ENCODE measurements at places on chromosomes 2 and 18. TPM values are rescaled to one million over a fixed set of nuclear protein-coding genes. Genes with fewer than 3 reads are reported as not detected.

- DNase-seq: no peak
These were observed 43.7 kb upstream of the CAB39 start for GRCh38 chr2:230668939-230669303.

GRCh38 chr18:58058720-58059119 is 14.7 kb downstream of the NEDD4L start:
- no peak for DNase-seq

DNA sequence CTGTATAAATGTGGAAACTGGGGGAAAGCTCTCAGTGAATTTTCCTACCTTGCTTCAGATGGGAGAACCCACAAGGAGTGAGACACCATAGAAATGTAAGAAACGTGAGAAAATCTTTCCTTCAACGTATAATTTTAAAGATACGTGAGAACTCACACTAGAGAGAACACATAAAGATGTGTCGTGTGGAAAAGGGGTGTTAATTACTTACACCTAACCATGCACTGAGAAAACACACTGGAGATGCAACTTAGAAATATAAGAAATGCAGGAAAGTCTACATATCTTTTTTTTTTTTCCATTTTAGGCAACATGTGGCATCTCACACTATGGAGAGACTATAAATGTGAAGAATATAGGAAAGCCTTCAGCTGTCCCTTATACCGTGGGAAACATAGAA is 352.9 kb upstream of the NETO1 start:
- DNase-seq: no peak

CD226 gene
- 94.6 TPM for total RNA-seq

GRCh38 chr18:63365876-63366212 is 1.2 kb downstream of the KDSR start:
- no peak for DNase-seq

SULT1C3 gene
- total RNA-seq: not detected

REG3G gene
- not detected for total RNA-seq

GRCh38 chr18:24491927-24492834 is 31.7 kb downstream of the HRH4 start:
- DNase-seq: no peak

CRYGD gene
- not detected for total RNA-seq

FBXO15 gene
- total RNA-seq: 2.5 TPM

- DNase-seq: no peak
These were observed 5.4 kb upstream of the GRHL1 start for GRCh38 chr2:9946076-9946475.

DNA sequence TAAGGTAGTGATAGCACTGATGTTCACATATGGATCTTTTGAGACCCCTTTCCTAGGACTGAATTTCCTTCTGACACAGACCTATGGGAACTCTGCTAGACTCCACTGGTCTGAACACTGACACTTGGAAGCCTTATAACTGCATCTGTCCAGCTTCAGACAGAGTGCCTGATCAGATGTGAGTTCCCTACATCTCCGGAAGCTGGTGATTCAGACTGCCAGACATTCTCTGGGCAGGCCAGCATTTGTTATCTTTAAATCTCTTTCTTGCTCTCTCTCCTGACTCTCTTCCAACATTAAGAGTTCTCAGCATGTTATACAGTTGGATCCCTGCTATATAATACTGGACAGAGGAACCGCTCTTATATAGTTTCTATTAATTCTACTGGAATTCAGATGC is 408.5 kb downstream of the ZEB2 start:
- DNase-seq: no peak

DNA sequence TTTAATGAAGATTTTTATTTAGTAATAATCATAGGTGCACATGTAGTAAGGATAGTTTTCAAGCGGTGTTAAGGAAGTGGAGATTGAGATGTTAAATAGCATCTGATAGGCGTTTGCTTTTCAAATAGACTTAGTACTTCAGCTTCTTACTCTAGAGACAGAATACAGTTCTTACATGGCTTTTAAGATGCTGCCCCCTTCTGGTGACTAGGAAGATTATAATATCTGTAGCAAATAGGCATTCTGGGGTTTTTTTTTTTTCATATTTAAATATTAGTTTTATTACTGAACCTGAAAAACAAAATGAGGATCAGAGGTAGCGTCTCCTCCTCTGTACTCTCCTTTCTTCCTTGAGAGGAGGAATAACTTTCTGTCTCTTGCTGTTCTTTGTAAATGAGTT is 100.2 kb downstream of the AGAP1 start:
- no peak for DNase-seq

FSHR gene
- not detected for total RNA-seq

RGPD6 gene
- total RNA-seq: 40.4 TPM

DNA sequence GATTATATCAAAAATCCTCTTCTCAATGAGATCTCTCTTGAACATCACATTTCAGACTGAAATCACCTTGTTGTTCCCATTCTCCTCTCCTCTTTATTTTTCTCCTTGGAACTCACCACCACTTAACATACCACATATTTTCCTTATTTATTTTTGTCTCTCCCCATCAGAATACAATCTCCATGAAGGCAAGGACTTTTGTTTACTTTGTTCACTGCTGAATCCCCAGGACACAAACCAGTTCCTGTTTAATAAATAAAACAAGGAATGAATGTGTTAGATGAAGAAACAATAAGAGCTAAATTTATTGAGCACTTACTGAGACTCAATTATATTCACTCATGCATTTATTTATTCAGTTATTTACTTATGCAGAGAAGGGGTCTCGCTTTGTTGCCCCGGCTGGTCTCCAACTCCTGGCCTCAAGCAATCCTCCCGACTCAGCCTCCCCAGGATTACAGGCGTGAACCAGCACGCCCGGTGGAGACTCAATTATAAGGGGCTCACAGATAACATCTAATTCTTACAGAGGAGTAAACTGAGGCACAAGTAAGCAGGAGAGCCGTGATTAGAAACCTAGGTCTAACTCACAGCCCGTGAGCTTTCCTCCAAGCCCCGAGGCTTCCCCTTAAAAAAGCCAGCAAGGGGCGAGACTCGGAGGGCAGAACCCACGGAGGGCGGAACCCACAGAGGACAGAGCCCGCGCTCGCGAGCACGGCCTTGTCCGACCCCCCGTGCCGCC is 616 bp upstream of the TAF1B start:
- DNase-seq: no peak

- DNase-seq: no peak
These were observed 97.2 kb downstream of the ARL4C start for GRCh38 chr2:234399451-234400246.

SIX3 gene
- total RNA-seq: not detected

SLC5A7 gene
- not detected for total RNA-seq

DNA sequence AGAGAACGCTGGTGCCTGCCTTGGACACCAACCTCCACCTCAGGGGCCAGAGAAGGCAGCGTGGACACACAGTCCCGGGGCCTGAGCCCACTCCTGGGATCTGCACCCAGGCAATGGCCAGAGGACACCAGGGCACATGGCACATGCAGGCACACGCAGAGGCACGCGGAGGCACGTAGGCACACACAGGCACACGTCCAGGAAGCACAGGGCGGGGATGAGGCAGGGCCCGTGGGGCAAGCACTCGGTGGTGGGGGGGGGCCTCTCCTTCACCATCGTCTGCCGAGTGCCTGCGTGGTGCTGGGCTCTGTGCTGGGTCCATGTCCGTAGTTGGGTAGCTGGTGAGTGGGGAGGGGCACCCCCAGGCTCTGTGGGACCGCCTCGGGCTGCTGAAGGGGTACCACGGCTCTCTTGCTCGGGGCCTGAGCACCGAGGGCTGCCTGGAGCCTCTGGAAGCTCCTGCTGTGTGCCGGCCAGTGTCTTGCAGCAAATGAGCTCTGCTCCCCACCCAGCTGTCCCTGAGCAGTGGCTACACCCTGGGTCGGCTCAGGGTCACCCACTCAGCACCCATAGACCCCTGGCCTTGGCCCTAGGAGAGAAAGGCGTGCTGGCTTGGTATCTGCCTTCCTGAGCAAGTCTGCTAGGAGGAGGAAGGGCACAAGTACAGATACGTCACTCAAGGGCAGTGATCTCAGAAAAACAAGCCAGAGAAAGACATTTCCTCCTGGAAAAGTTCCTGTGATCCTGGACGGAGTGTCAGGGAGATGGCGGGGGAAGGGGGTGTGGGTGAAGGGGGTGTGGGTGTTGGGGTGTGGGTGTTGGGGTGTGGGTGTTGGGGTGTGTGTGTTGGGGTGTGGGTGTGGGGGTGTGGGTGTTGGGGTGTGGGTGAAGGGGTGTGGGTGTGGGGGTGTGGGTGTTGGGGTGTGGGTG is 26.4 kb downstream of the RTP5 start:
- DNase-seq: no peak

DNA sequence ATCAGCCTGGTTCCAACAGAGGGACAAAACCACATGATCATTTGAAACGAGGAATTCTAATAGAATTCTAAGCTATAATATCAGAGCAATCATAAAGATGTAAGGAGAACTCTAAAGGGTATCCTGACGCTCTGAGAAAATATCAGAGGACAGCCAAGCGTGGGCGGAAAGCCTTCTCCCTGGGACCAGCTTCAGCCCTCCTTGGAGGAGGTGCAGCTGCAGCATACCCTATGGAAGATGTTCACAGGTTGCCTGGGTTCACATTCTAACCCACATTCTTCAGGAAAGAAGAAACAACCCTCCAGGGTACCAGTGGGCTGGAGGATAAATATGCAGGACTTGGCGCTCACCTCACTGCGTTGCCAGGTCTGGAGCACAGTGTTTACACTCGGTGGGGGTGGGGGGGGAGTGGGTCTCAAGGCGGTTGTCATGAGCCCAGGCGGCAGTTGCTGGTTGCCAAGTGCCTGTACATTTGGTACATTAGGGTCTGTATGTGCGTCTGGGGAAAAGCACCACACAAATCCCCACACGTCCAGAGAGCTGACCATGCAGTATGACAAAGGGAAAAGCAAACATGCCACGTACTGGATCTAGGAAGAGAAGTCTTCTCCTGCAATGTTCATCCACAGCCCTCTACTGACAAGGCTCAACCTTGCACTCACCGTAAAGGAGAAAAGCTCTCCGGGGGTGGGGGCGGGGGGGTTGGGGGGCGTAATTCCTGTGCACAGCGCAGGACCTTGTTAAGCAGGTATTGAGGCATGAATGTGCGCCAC is 80.5 kb downstream of the CDH19 start:
- no peak for DNase-seq

GRCh38 chr18:3683483-3683882 is 233.5 kb downstream of the TGIF1 start:
- no peak for DNase-seq

GRCh38 chr2:166384774-166385173 is 9.0 kb upstream of the SCN9A start:
- DNase-seq: no peak

DNA sequence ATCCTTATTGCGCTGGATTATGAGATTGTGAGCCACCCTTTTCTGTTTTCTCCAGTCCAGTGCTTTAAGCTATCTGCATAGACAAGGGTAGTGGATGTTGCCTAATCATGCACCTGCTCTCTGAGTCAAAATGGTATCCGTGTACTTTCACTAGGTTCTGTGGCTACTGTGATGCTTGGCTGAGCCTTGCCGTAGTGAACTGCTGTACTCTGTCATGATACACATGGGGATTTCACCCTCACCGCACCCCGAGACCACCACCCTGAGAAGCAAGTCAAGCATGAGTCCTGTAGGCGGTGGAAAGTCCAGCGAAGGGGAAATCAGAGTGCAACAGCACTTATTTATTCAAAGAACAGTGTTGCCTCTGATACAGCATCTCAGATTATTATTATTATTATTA is 55.0 kb downstream of the ARHGAP25 start:
- no peak for DNase-seq

DNA sequence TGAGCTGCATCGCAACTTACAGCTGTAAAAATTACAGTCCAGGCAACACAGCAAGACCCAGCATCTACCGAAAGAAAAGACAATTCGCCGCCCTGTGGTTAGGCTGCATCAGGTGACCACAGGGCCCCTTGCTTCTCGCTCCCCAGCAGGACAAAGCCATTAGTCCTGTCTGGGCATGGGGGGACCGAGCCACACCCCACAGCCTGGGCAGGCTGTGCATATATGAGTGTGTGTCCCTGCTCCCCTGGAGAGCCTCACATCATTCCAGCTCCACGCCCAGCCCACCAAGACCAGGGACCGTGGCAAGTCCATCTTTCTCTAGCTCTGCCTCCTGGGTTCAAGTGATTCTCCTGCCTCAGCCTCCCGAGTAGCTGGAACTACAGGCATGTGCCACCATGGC is 33.9 kb downstream of the SNORC start:
- no peak for DNase-seq

DNA sequence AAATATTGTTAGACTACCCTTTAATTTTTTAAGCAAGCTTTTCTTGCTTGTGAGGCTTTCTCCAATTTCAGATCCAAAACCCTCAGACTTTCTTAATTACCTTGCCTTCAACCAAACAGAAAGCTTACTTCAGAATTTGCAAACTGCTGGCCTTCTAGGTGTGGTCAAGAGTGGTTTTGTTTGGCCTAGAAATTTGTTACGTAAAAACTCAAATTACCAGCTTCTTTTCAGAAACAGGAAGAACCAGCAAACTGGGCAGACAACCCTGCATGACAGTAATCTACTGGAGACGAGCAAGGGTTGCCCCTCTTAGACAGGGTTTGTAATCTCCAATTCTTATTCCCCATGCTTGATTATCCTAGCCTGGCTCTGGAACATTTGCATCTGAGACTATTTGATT is 27.1 kb downstream of the SRBD1 start:
- no peak for DNase-seq

ODC1 gene
- total RNA-seq: 32.5 TPM

DNA sequence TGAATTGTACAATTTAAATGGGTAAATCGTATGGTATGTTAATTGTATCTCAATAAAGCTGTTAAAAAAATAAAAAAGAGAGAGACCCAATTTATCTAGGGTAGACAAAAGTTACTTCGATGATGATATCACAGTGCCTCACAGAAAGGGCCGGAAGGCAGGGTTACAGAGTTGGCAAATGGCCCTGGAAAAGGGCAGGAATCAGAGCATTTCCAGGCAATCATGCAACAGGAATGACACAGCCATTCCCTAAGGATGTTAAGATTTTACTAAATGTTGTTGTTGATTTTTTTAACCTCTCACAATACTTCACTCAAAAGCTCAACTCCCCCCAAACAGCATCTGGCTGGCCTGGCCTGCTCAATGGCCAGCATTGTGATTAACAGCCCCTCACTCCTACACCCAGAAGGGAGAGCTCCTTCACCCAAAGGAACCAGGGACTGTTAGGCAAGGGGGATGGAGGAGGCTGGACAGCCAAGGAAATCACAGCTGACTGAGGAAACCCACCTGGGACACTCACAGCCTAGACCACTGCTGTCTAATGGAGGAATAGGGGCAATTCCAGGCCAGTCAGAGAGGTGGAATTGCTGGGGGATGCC is 7.7 kb upstream of the SP100 start:
- DNase-seq: no peak

RPRM gene
- not detected for total RNA-seq

LOXL3 gene
- total RNA-seq: 0.25 TPM

ERBB4 gene
- total RNA-seq: not detected

DNA sequence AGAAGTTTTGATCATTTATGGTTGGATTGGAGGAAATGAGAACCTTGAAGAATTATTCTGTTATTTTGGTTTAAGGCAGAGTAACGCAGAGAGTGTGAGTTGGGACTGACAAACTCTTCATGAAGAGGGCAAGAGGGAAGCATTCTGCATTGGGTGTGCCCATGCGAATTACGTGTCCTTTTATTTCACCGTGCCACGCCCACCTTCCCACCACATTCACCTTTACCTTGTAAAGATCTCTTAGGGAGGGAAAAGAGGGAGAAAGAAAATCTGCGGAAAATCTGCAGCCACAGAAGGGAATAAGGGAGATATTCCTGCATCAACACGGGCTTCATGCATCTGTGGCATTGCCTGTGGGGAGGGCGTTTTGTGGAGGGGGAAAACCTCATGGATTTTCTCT is 31.8 kb downstream of the SLC9A4 start:
- no peak for DNase-seq

CCDC102B gene
- total RNA-seq: 4.9 TPM
